ENCODE measurements at places on chromosomes 3 and 15. TPM values are rescaled to one million over a fixed set of nuclear protein-coding genes. Genes with fewer than 3 reads are reported as not detected.

DNA sequence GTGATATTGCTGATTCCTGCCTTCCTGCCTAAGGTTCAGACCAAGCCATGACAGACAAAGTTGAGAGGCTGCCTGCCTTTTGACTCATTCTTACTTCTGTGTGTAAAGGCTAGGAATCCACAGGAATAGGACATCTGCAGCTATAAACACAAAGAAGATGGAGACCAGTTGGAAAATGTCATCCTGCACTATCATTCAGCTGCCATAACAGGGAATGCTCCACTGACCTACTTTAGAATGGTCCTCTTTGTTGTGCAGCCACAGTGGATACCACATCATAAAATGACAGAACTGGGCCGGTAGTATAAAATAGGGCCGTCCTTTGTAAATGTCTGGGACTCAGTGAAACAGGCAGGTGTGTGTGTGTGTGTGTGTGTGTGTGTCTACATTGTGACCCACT, 75.1 kb downstream of the STAC start:
- DNase-seq, result no peak

- DNase-seq, result no peak
These were observed 32.6 kb downstream of the HMCES start for GRCh38 chr3:129311054-129311902.

- no peak for DNase-seq
These were observed 24.5 kb downstream of the ANXA2 start for GRCh38 chr15:60373327-60373726.

- DNase-seq, result no peak
These were observed 162.9 kb downstream of the TIGIT start for GRCh38 chr3:114456742-114457141.

DNA sequence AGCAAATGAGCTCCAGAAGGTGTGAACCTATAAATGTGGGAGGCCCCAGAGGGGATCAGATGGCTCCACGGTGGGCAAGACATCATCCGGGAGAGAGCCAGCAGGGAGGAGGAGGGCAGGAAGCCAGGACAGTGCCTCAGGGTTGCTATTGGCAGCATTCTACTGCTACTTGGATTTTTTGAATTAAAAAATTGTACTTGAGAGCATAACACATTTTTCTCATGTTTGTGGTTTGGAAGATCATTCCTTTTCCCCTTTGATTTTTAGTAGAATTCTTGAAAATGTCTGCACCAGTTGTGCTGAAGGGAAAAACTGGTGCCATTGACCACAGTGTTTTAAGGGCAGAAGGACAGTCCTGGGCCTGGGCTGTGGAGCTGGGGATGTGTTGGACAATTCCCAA, 59.2 kb downstream of the LYZL4 start:
- DNase-seq, result no peak

DNA sequence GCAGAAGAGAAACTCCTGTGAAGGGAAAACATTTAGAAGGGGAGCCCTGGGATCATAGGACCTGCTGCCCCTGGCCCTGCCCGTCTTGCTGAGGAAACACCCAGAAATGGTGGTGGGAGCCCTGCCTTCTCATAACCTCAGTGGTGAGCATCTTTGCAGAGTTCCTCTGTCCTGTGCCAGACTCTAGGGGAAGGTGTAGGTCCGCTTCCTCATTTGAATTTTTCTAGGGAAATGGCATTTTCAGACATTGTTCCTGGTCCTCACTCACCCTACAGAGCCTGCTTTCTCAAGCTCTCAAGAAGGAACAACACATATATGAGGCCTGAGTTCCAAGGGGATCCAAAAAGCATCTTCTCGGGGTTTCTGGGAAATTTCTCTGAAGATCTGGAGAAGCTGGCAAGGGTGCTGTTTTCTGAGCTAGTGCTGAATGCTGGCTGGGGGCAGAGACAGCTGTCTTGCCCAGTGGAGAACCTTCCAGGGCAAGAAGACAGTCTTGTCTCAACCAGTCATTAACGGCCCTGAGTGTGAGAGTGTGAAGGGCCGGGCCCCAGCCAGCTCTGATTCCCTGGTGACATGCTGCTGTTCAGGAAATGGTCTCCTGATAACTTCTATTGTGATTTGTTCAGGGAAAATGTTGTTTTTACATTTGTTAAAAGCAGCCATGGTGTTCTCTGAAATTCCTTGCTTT, 283.1 kb upstream of the LRRFIP2 start:
- no peak for DNase-seq

DNA sequence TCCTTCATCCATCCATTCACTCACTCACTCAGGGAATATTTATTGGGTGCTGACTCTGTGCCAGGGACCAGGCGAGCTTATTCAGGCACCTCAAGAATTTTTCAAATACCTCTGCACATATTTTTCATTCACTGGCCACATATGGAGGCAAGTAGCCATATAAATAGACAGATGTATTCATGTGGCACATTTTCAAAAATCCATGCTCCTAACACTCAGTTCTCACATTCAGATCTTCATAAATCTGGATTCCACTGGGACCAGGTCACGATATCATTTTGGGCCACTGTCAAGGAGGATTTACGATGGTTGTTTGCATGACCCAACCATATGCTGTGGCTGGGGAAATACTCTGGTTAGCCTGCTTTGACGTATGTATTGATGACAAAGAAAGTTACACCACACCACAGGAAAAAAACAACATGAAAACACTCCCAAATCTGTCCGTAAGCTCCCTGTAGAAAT, 241.8 kb upstream of the LRTM1 start:
- DNase-seq, result no peak

DNA sequence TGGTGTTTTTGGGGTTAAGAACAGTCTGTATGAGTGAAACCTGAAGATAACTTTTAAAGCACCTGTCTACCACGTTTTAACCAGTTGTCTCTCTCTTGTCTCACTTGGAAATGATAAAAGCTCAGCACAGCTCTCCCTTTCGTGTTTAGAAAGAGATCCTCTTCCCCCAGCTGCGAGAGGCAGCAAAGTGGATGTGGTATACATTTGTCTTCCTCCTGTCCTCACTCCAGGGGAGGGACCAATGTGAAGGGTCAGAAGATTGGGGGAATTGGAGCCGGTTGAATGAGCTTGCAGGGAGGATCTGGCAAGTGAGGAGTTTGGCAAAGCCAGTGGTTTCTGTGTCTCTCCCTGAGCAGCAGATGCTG, 14.6 kb downstream of the SMAD6 start:
- DNase-seq, result no peak

- no peak for DNase-seq
These were observed 377.2 kb upstream of the CFAP20DC start for GRCh38 chr3:59426821-59427565.

The CTDSPL gene
- total RNA-seq, result 14.2 TPM

The GOLGA6L22 gene
- total RNA-seq, result not detected

The FBLN2 gene
- total RNA-seq, result 3.7 TPM

The MAP6D1 gene
- total RNA-seq, result 3.3 TPM
